ENCODE measurements at places on chromosomes 3 and 15.

- no peak for DNase-seq
Measured at GRCh38 chr3:13535905-13536304, 13.0 kb upstream of the FBLN2 start.

GRCh38 chr3:149393345-149394160 lies 16.1 kb upstream of the TM4SF1 start:
- DNase-seq: peak; percentile 52

DNA sequence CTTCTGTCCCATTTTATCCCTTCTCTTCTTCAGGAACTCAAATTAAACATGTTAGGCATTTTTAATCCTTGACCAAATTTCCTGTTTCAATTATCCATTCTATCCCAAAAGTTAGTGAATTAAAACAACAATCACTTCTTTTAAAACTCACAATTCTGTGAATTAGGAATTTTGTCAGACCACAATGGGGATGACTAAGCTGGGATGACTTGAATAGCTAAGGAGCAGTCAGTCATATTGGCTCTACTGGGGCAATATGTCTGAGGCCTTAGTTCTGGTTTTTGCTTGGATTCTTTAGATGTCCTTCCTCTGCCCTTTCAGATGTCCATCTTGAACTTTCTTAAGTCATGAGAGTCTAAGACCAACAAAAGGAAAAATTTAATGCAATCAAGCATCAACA lies 178.2 kb upstream of the TGFBR2 start:
- no peak for DNase-seq

- DNase-seq: no peak
Measured at GRCh38 chr15:63234451-63234870, 42.9 kb upstream of the APH1B start.

DNA sequence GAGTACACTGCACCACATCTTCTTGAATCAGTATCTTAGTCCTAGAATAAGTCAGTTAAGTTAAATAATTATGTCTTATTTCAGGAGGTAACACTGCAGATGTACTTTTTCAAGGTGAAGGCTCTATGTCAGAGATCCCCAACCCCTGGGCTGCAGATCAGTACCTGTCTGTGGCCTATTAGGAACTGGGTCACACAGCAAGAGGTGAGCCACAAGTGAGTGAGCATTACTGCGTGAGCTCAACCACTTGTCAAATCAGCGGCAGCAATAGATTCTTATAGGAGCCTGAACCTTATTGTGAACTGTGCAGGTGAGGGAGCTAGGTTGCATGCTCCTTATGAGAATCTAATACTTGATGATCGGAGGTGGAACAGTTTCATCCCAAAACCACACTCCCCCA lies 851.9 kb upstream of the ALCAM start:
- no peak for DNase-seq

DNA sequence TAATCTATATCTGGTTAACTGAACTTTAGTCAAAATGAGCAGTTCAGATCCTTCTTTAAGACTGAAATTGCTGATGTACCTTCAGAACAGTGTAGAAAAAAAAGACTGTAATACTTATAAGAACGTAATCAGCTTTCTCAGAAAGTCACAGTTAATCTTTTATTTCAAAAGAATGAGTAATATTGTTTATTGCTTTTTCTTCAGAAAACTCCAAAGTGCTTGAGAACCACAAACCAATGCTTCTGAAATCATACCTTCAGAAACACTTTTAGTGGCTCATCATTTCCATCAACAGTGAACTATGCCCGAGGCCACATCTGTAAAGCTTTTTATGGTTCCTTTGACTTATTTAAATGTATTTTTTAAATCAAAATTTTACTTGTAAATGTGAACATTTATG lies 33.3 kb upstream of the CLASP2 start:
- DNase-seq: no peak

- no peak for DNase-seq
Measured at GRCh38 chr3:188819939-188820338, 351.8 kb upstream of the TPRG1 start.

DNA sequence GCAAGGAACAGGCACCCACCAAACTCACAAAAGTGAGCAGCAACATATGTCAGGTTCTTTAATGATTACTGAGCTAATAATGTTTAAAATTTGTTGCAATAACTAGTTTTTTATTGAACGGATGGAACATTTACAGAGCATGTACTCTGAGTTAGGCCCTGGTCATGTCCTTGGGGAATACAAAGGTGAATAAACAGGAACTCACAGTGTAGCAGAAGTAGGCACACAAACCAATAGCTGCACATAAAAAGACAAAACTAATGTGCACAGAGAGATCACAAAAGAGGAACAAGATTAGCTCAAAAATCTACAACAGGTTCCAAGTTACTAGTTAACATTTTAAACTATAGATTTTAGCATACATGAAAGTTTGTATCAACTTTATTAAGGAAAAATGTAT lies 505.3 kb upstream of the PPP2R3A start:
- no peak for DNase-seq

GRCh38 chr3:43923104-43923882 lies 232.6 kb downstream of the ABHD5 start:
- DNase-seq: no peak

GRCh38 chr15:66211670-66212562 lies 41.6 kb downstream of the MEGF11 start:
- no peak for DNase-seq

DNA sequence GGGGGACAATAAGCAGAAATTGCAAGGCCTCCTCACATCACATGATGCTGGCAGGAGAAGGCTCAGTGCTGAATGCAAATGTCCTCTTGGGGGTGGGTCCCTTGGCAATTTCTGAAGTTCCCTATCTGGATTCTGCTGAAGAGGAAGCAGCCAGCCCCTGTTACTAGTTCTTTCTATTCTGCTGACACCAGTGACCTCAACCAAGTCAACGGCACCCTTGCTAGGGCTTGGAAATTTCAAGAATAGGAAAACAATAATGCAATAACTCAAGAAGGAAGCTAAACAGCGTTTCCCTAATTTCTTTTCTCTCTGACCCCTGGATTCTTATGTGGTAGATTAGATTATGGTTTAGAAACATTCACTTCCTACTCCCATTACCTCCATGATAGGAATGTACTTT lies 46.2 kb upstream of the FOXP1 start:
- no peak for DNase-seq

GRCh38 chr3:119885746-119886530 lies 104.0 kb downstream of the NR1I2 start:
- no peak for DNase-seq

DNA sequence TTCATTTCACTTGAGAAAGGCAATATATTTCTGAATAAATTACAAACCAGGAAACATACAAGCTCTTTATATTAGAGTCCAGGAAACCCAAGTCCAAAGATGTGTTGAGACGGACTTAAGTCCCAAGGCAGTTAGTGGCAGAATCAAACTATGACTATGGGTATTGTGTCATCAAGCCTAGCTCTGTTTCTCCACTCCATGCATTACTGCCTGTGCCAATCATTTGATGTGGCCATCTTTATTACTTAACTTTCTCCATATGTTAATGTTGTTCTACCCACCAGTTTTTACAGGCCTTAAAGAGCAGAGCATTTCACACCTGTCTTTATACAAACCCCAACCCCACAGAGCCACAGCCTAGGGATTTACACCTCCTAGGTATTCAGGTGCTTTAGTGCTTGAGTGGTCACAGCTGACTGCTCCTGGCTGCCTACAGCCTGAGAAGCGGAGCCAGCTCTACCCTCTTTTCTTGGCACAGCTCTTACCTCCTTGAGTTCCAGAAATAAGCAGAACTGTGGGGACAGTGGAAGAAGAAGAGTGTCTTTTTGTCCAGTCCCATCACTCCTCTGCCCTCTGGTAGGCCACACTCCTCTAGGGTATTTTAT lies 92.1 kb downstream of the DTWD1 start:
- DNase-seq: no peak

DNA sequence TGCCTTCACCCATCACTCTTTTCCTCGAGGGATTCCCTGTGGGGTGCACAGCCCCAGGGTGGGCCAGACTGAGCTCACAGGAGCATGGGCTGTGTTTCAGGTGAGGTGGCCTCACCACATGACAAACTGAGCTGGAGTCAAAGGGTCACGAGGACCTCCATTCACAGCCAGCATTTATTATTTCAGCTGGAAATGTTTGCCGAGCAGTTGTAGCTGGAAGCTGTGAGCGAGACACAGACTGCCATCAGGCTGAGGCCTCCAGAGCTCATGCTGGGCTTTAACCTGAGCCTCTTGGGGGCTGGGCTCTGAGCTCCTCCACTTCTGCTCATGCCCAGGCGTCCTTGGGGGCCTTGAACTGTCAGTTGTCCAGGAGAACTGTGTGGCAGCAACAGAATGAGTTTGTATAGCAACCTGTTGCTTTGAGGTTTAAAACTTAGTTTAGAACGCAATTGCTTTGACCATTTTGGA lies 57.5 kb downstream of the FLNB start:
- DNase-seq: no peak

DNA sequence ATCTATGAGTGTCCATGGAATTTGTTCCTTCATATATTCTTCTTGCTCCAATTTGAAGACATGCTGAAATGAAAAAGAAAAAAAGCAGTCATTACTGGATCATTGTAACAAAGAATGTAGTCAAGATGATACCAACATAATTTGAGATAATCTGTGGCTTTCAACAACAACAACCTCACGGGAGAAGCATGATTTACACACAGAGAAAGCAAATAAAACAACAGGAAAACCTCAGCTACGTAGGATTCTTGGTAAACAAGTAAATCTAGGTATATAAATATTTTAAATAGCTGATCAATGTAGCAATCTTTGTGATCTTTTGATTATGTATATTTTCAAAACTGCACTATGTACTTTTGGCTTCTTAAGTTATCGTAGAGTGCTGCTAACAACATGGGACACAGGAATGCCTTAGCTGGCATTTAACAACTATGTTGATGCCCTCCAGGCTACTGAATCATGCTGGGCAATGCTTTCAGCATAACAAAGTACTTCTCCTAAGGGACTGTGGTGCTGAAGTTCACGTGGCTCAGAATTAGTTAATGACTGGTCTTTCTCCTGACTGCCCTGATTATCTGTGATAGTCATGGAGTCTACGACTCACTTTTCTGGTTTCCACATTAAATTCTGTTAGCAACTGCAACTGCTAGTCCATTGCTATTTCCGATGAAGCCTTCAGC lies 96.5 kb upstream of the MYO5C start:
- DNase-seq: no peak

- DNase-seq: no peak
Measured at GRCh38 chr3:13174011-13174802, 101.0 kb upstream of the IQSEC1 start.

GRCh38 chr3:50503504-50504342 lies at the start of gene CACNA2D2:
TSS of gene CACNA2D2 (minus strand) at chr3:50503634. CDS start at chr3:50503423, 211 bp downstream.
- no peak for DNase-seq

DNA sequence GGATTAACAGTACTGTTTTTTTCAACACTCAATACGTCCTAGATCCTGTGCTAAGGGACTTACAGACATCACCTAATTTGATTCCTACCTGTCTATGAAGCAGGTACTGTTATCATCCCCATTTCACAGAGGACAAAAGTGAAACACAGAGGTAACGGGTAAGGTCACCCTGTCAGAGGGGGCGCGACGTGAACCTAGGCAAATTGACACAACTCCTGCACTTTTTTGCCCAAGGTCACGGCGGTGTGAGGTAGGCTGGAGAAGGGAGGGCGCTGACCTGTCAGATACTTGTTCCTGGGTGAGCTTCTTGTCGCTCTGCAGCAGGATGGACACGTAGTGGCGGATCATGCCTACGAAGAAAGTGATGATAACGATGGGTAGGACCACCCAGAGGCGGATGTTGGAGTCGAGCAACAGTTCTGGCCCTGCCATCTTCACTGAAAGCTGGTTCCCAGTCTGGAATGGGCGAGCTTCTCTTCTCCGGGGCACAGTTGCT lies 363 bp downstream of the EMC3 start:
- no peak for DNase-seq

GRCh38 chr15:58492661-58493397 lies 61.0 kb downstream of the LIPC start:
- no peak for DNase-seq

- DNase-seq: no peak
Measured at GRCh38 chr3:36693670-36694069, 70.7 kb downstream of the DCLK3 start.

- DNase-seq: no peak
Measured at GRCh38 chr15:31970007-31970406, 60.3 kb upstream of the CHRNA7 start.

GRCh38 chr3:138848696-138849095 lies 14.0 kb upstream of the PIK3CB start:
- no peak for DNase-seq
